ENCODE measurements at places on chromosomes 5 and 9.
A peak's percentile ranks its signal among the peaks of the same experiment; 100 is the strongest.

GRCh38 chr5:138953387-138954256, 78.5 kb upstream of the LRRTM2 start:
- DNase-seq: peak; percentile 13

DNA sequence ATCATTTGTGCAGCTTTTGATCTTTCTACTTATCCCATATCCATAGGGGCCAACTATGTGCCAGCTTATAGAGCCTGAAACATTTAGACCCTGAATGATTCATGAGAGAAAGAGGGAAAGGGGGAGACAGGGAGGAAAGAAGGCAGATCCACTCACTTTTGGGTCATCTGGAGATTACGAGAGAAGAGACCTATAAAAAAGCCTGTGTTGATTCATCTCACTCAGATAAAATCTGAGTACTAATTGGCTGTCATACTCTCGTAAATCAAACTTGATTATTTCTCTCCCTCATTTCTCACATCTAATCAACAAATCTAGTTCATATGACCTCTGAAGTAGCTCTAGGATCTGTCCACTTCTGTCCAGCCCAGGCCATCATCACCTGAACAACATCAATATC, 137.1 kb downstream of the ARL15 start:
- no peak for DNase-seq

GRCh38 chr5:148912146-148912545, 85.7 kb downstream of the ADRB2 start:
- DNase-seq: no peak

GRCh38 chr9:127463911-127464310, 12.6 kb downstream of the LRSAM1 start:
- no peak for DNase-seq

DNA sequence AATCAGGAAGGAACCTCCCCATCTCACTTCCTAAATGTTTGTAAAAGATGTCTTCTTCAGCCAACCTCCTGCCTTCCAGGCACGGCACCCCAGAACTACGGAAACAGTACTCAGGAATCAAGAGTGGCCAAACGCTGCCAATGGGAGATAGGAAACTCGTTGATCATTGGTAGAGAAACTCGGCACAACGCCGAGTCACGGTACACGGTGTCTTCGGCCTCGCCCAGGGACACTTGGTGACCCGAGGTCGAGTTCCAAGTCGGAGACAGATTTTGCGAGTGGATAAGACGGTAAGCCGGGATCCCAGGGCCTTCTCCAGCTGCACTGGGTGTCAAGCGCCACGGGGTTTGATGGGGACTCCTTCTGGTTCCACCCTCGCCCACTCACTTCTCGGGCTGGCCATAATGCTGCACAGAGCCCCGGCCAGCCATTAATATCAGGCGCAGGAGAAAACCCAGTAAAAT, 343 bp downstream of the KIAA0825 start:
- peak; percentile 25 for DNase-seq

DNA sequence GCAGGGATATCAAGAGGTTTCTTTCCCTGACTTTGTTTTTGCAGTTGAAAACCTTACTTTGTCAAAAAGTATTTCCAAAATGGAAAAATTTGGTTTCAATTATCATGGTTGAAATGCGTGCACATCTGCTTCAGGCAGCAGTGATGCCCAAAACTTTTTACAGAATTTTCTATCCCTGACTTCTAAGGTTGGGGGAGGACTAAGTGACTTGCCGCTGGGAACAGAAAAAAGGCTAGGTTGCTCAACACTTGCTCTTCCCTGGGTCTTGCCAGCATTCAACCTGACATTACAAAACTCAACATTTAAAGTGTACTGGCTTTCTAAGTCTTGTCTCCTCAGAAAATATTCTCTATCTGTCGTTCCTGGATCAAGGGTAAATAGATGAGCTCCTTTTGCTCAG, 4.7 kb downstream of the KLHL3 start:
- DNase-seq: no peak

- DNase-seq: no peak
Measured at GRCh38 chr9:107330420-107330819, 47.3 kb downstream of the RAD23B start.

- no peak for DNase-seq
Measured at GRCh38 chr5:10653043-10653442, 89.2 kb downstream of the ANKRD33B start.

DNA sequence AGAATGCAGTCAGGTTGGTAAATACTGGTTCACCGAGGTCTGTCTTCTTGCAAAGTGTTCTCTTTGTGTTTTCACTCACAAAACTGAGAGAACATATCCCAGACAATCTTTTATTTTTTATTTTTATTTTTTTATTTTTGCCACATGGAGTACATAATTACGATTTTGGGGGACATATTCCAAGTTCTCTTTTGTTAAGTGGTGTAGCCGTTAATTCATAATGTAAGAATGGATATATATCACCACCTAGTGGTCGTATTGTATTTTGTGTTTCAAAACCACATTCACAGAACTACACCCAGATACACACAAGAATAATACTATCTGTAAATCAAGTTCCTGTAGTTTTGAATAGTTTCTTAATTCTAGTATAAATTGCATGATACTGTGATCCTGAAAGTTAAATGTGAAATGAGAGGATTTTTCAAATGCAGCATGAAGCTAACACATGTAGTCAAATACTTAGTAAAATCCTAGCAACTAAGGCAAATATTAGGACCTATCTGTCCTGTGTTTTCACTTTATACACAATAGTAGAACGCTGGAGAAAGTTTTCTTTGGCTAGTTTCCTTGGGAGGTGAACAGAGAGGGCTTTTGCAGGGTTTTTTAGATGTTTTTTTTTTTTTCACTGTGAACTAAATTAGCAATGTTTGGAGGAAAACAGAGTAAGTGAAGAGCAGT, 92.7 kb downstream of the VCAN start:
- peak; percentile 14 for DNase-seq

- DNase-seq: peak; percentile 19
Measured at GRCh38 chr5:72817076-72817481, 618 bp downstream of the TNPO1 start.

GRCh38 chr5:88829054-88829453, 53.9 kb downstream of the MEF2C start:
- DNase-seq: no peak

GRCh38 chr9:113914517-113914916, 38.4 kb downstream of the ZNF618 start:
- no peak for DNase-seq

- no peak for DNase-seq
Measured at GRCh38 chr5:41277476-41278245, 64.3 kb upstream of the C6 start.

GRCh38 chr5:89951876-89952275, 457.7 kb downstream of the CETN3 start:
- no peak for DNase-seq

- no peak for DNase-seq
Measured at GRCh38 chr5:165029099-165029870, 1523.9 kb downstream of the MAT2B start.

GRCh38 chr5:87686975-87687374, 274.2 kb upstream of the CCNH start:
- no peak for DNase-seq

- no peak for DNase-seq
Measured at GRCh38 chr5:134139891-134140469, 25.5 kb downstream of the TCF7 start.

DNA sequence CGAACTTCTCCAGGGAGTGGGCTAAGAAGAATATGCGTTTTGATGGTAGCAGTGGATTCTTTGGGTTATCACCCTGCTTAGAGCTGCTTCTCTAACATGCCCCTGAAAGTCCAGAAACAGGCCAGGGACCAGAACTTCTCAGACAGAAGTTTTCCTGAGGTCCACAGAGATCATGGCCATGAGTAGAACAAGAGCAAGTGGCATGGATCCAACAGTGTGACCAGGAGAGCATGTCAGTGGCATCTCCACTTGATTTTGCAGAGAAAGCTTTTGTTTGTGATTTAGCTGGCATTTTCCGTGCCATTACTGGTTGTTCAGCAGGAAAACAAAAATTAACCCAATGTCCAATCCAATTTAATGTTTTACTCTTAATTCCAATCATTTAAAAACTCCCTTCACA, 298.5 kb upstream of the CD180 start:
- no peak for DNase-seq

DNA sequence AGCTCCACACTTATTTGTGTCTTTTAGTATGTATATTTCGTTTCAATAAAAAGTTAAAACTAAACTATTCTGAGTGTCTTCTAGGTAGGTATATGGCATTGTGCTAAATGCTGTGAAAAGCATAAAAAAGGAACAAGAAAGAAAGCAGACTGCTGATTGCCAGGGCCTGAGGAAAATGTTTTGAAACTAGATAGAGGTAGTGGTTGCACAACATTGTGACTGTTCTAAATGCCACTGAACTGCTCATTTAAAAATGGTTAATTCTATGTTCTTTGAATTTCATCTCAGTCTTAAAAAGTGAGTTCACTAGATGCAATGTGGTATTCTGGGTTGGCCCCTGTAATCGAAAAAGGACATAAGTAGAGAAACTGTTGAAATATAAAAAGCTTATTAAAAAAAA, 2.6 kb upstream of the ALAD start:
- DNase-seq: no peak

DNA sequence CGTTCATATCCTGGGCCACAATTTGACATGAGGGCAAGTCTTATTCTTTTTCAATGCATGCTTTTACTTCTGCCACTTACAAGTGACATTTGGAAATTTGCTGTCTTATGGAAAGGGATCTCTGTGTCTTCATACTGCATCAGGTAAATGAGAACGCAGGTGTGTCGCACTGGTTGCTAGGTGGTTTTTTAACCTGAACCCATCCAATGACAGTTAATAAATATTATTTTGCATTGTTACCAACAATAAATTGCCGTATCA, 1.1 kb downstream of the ADAMTS16 start:
- DNase-seq: no peak

DNA sequence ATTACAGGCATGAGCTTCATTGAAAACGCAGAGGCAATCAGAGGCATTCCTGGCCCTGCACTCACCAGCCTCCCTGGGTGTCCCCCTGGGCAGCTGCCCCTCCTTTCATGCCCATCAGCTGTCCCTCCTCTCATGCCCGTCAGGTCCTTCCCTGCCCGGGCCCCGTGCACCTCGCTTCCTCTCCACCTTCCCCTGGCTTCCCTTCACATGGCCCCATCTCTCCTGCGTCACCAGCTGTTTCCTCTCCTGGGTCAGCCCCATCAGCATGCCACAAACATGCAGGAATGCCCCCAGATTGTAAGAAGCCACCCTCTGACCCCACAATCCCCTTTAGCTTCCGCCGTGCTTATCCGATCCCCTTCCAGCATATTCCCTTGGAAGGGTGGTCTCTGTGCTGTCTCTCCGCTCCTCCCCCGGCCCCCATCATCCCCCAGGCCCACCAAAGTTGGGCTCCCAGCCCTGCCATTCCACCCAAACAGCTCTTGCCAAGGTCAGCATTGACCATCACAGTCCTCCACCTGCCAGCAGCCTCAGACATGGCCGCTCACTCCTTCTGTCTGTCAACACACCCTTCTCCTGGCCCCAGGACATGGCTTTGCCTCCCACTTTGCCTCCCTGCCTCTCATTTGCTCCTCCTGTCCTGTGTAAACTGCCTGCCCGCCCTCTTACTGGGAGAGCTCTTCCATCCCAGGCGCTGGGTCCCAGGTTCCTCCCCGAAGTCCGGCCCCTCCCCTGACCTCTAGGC, 98.6 kb upstream of the IER5L start:
- no peak for DNase-seq

DNA sequence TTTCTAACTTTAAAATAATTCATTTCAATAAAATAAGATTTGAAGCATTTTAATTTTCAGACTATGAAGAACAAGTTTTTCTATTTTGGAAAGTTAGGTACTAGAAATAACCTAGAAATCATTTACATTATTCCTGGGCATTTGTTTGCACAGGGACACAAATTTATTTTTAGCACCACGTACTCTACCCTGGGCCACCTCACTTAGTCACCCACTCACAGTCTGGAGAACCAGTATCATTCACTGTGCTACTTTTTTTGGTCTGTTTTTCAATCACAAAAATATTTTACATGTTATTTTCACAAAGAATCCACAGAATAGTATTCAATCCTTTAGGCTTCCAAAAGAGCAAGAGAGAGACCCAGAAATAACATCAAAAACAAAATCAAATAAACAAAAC, 128.6 kb upstream of the ACOT12 start:
- DNase-seq: no peak

DNA sequence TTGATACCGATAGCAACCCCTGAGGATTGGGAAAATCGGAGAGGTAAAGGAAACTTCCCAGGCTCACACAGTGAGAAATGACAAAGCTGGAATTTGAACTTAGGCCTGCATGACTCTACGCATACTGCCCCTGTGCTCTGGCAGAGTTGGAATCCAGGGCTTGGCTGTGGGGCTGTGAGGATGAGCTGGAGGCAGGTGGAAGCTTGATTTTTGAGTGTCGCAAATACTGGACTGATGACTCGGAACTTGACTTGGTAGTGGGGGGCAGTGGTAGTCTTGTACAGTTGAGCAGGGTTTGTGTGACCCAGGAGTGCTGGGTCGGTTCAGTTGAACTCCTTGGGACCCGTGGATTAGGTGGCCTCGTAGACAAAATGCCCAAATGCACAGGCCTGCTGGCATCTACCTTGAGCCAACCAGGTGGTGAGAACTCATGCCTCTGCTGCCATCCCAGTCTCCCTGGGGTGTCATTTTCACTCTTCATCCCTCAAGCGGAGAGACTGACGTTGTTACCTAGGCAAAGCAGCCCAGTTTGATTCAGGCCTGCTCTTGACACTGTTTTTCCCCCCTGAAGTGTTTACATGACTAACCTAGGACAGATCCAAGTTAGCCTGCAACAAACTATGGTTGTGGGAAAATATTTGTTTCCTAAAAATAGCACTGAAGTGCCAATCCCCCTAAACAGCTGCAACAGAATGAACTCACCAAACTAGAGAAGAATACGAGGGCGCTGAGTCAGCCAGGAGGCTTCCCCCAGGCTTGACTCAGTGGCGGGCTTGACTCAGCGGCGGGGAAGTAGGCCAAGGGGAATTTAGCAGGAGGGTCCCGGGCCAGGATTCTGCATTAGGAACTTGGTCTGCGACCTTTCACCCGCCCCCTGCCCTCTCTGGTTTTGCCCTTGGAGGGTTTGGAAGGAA, 45.7 kb upstream of the ORM1 start:
- DNase-seq: no peak

Measured in CD4-positive, alpha-beta T cell treated with Interleukin-15 for 4 hours (primary cell).